ENCODE measurements at places on chromosomes 1 and 21.
A peak's percentile ranks its signal among the peaks of the same experiment; 100 is the strongest.

GRCh38 chr21:31768710-31769109 is 36.8 kb upstream of the SCAF4 start:
- no peak for DNase-seq

DNA sequence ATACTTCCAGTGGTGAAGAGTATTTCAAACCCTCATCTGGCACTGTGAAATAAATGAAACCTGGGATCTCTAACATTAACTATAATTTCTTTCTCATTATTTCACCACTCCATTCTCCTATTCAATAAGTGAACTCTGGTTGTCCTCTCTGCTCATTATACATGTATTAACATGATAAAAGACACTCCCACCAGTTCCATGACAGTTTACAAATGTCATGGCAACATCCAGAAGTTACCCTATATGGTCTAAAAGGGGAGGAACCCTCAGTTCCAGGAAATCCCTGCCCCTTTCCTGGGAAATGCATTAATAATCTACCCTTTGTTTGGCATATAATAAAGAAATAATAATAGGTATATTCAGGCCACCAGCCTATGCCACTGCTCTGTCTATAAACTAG is 62.7 kb upstream of the BRINP3 start:
- DNase-seq, result no peak

GRCh38 chr1:26684763-26685508 is 10.9 kb upstream of the ARID1A start:
- DNase-seq, result no peak

- no peak for DNase-seq
Observed at GRCh38 chr1:46008585-46008984, 123.8 kb downstream of the PIK3R3 start.

GRCh38 chr1:165501970-165502348 is 41.8 kb upstream of the LRRC52 start:
- DNase-seq, result no peak

DNA sequence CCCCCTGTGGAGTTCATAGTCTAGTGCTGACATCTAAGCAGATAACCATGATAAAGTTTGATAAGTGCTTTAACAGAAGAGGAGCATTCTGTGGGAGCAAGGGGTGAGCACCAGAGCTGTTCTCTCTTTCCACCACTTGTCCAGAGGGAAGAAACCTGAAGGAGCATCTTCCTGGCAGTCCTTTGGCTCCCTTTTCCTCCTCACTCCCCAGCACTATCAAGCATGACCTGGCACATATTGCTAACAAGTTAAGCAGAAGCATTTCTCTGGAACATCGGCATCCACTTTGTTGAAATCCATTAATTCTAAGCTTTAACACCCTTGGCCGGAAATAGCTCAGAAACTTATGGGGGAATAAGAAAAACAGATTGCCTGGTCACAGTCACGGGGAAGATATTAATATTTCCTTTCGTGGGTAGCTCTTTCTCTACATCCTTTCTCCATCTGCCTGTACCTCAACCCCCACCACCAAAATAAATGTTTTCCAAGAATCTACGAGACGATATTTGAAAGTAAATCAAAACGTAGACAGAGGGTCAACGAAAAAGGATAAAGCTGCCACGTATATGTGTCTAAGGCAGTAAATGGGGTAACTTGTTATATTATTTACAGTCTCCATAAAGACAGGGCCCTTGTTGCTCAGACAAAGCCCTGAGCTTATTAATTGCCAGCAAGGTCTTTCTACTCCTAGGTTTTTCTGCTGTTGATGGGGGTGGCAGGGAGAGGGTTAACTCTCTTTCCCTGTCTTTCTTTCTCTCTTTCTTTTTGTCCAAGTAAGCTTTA is 351.4 kb downstream of the NUF2 start:
- DNase-seq, result no peak

DNA sequence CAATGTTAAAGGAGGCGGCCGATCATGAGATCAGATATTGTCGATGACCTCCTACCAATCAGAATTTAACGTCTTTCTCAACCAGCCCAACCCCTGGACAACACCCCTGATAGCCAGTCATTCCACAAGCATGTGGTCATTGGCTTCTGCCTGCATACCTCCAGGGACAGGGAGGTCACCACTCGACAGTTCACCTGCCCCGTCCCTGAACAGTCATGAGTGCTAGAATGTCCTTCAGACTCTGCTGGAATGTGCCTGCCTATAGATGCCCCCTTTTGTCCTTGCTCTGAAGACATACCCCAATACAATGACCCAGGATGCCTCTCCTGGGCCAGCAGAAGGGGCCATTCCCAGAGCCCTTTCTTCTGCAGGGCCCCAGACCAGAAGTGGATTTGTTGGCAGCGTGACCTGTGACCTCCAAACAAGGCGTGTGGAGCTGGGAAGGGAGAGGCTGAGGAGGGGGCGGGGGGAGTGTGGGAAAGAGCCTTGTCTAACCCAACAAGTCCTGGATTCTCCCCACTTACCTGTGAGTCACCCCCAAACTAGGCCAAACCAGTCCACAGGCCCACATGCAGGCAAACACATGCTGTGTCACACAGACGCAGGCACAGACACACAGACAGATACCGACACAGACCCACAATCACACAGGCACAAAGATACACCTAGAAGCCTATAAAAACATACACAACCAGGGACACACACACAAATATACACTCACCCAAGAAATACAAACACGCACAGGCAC is 2.2 kb downstream of the CRYBG2 start:
- no peak for DNase-seq

DNA sequence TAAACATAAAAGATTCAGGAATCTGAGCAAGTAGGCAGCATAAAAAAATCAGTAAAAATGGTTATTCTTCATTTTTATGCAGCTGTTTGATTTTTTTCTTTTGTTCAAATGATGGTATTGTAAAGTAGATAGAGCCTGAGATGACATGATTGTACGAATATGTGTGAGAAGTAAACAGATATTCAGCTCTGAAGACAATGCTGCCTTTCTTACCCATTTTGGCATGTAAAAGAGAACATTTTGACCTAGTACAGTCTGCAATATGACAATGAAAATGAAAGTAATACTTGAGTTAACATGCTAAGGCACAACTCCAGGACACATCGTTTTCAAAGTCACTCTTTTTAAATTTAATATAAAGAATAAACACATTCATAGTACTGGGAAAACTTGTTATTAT is 95.7 kb upstream of the NCAM2 start:
- DNase-seq, result no peak

- DNase-seq, result no peak
Observed at GRCh38 chr1:33928251-33928650, 64.4 kb downstream of the HMGB4 start.

DNA sequence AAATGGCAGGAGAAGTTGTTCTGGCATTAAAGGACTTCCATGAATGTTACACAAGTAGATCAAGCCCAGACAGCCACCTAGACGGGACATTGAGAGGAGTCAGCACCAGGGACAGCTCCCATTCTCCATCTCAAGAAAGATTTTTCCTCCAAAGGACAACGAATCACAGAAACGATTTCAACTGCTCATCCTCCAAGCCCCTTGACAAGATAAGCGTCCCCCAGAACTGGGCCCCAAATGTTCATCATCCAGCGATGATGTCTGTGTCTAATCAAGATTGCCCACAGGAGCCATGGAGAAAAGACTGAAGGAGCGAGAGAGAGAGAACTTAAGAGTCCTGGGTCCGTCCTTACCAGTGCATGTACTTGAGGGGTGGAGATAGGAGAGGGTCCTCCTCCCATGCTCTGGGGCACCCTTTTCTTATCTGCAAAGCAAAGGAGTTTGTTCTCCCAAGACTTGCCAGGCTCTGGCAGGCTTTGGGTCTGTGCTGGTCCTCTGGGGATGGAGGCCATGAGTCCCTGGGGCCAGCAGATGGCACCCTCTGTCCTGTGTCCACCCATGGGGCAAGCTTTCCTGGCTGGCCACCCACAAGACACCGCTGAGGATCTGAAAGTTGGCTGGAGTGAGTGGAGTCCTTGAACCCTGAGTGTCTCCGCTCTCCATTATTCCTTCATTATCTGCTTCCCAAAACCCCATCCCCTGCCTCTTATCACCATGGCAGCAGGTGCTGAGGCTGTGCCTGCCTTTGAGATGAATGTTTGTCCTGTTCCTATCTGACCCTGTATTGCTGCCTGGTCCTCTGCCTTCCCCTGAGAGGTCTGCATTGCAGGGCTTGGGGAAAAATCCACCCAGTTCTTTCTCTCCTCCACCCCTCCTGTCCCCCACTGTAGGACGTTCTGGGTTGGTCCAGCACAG is 164.6 kb downstream of the ACTL8 start:
- DNase-seq, result no peak

GRCh38 chr1:92961896-92962752 is 862 bp upstream of the DIPK1A start:
- peak; percentile 94 for DNase-seq

GRCh38 chr1:15364740-15365139 is 44.9 kb upstream of the EFHD2 start:
- peak; percentile 14 for DNase-seq

DNA sequence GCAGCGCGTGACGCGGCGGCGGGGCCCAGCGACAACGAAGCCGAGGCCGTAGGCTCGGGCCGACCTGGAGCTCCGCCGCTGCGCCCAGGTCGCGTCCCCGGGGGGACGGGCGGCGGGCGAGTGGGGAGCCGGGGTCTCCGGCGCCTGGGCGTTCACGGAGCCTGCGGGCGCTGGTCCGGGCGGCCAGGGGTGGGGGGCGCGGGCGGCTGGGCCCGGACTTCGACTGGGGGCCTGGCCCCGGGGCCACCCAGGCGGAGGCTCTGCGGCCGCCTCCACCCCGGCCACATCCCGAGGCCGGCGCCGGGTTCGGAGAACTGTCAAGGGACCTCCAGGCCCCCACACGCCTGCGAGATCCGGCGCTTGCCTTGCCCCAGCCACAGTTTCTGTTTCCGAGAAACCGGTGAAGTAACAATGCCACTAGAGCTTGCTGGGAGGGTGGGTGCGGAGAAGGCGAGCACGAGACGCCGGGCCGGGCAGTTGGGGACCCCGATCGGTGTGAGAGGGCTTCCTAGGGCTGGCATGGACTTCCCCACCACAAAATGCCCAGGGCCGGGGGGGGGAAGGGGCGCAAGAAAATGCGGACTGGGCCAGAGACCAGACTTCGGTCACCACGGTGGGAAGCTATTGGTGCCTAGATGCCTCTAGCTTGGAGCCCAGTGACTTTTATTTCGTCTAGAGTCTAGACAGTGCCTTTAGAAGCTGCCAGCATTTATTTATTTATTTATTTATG is 501 bp downstream of the FBXO6 start:
- peak; percentile 50 for DNase-seq

GRCh38 chr1:219201656-219202055 is 28.0 kb downstream of the LYPLAL1 start:
- DNase-seq, result no peak

GRCh38 chr1:112247961-112248360 is 148.1 kb upstream of the CTTNBP2NL start:
- no peak for DNase-seq

GRCh38 chr1:97936976-97937375 is 16.1 kb upstream of the DPYD start:
- DNase-seq, result no peak

DNA sequence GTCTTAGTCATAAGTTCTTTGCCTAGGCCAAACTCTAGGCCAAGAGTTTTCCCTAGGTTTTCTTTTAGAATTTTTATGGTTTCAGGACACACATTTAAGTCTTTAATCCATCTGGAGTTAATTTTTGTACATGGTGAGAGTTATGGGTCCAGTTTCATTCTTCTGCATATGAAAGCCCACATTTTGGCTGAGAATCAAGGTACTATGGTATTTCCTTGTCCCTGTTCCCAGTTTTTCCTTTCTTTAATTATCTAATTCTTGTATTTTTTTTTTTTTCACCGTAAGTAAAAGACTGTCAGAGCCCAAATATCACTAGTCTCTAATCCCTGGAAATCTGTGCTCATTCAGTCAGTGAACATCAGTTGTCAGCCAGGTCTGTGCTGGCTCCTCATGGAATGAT is 105.4 kb downstream of the MAP3K21 start:
- no peak for DNase-seq

DNA sequence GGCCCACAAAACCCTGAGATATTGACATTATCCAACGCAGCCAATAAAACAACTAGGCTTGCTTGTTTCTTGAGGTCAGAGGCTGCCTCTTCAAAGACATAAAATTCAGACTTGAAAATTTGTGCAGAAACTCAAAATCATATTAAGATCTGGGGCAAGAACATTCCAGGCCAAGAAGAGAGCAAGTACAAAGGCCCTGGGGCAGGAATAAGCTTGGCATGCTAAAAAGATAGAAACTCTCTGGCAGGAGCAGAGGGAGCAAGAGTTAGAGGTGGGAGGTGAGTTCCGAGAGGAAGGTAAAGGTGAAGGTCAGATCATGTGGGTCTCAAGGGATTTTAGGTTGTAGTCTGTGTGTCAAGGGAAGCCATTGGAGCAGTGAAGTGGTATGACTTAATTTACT is 8.8 kb upstream of the IGSF3 start:
- no peak for DNase-seq

DNA sequence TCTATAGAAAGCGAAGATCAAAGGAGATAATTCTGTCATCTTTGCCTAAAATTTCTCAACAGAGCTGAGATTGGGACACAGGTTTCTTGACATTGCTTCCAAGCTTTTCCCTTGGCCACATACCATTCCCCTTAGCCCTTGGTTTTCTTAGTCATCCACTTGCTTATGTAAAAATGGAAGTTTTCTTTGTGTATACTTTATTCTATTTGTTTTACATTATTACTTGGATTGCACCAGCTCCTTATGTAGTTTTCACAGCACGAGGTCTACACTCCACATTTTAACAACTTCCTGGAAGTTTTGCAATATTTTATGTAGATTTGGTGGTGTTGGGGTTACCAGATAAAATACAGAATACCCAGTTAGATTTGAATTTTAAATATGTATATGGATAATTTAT is 129.8 kb downstream of the PLA2G4A start:
- DNase-seq, result no peak

GRCh38 chr21:26761174-26761915 is 83.9 kb downstream of the ADAMTS1 start:
- DNase-seq, result no peak

GRCh38 chr1:86409416-86410021 is 13.4 kb upstream of the ODF2L start:
- no peak for DNase-seq

DNA sequence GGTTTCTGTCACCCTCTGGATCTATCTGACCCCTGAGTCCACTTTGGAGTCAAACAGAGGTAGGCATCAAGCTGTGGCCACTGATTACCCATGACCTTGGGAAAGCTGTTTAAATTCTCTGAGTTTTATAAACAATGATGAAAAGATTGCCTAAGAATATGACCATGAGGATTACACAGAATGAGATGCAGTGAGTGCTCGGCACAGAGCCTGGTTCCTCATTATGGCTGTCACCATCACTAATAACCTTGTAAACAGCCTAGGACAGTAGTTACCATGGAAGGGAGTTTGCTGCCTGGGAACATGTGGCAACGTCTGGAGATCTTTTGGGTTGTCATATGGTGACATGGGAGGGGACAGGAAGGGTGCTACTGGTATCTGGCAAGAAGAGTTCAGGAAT is 248.3 kb upstream of the KAZN start:
- no peak for DNase-seq

DNA sequence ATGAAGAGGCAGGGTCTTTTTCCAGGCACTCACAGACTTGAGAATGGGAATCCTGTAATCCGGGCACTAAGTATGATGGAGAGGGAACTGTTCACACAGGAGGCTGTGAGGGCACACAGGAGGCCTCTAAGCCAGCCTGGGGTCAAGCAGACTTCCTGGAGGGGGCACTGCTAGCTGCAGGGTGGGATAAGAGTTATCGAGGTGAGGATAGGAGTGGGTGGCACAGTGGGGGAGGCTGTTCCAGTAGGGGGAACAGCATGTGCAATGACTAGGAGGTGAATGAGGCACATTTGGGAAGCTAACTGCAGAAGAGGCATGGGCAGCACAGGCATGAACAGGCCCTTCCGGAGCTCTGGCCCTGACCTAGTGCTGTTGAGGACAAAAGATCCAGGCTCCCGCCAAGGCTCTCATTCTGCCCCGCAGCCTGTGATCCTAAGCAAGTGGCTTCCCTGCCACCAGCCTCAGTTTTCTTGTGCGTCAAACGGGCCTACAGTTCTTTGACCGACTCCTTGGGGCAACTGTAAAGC is 216.7 kb downstream of the TRABD2B start:
- DNase-seq, result no peak

Measured in CD4-positive, alpha-beta T cell treated with Interleukin-4 for 4 hours (primary cell).